SW480 (cell line): ENCODE measurements at places on chromosomes 3 and 15.
A peak's percentile ranks its signal among the peaks of the same experiment; 100 is the strongest.

DNA sequence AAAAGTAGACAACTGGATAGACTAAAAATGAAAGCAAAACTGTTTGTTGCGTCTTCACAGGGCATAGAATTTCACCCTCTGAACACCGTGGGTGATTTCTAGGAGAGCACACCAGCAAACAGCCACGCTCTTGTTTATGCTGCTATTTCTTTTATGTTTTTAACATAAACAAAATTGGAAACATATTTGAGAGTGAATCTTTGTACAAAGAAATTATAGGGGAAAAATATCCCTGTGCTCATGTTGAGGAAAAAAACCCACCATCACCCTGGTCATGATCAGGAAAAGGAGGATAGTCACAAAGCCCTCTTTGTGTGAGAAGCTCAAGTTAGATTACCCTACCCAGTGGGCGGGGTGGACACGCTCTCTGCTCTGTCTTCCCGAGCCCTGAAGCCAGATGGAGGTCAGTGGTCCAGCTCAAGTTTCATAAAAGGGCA lies 313.3 kb downstream of the SATB1 start:
- peak; percentile 70 for DNase-seq

- DNase-seq: peak; percentile 82
Measured at GRCh38 chr3:38636881-38637280, 12.6 kb downstream of the SCN5A start.

DNA sequence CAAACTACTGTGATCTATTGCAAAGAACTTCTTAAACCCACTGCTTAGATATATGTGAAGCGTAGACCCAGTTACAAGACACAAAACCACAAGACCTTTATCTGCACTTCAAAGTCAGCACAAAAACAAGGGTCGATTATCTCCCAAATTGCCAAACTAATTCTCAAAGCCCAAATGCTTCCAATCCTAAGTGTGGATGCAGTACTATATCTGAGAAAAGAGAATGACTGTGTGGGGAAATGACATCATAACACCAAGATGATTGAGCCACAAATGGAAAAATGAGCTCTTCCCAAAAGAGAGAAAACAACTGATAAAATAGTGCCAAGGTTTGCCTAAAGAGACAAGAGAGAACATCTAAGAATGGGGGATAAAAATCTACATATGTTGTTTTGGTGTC lies 86.2 kb downstream of the MEIS2 start:
- DNase-seq: no peak

DNA sequence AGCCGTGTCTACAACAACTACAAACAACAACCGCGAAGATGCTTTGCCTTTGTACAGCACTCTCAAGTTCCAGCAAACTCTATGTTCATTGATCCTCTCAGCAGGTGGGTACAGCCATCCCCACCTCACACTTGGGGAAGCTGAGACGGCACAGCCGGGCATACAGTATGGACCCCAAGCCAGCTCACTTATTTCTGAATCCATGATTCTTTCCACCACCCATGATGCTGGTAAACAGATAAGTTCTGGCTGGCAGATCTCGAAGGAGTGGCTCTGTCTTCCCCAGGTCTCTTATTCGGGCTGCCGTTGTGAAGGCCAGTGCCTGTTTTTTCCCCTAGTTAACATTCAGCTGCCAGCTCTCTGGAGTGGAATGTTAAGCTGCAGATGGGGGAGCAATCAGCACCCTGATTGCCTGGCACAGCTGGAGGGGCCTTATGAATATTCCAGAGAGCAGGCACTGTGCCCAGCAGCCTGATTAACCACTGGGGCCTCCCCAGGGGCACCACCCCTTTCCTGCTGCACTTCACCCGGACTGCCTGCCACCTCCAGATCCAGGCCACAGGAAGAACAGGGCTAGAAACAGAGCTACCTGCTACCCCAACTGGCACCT lies 73.2 kb downstream of the CORO2B start:
- DNase-seq: no peak
